ENCODE measurements at places on chromosomes 6 and 20.

DNA sequence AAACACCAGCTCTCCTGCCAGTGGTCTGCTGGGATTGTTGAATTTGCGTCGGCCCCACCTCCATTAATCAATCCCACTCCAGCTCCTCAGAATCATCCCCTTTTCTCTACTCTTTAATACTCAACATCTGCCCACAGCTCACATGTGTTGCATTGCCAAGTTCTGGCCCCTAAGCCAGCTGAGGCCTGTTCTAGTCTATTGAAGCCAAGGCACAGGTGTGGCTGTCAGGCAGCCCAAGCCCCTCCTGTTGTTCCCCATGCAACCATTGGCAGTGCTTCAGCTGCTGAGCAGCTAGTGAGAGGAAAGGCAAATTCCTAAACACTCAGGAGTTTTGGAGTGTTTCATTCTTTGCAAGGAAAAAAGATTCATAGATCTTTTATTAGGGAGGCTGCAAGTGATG, 128.0 kb upstream of the NT5E start:
- no peak for DNase-seq

- DNase-seq = no peak
Observed at GRCh38 chr6:106184629-106185028, 98.5 kb downstream of the PRDM1 start.

DNA sequence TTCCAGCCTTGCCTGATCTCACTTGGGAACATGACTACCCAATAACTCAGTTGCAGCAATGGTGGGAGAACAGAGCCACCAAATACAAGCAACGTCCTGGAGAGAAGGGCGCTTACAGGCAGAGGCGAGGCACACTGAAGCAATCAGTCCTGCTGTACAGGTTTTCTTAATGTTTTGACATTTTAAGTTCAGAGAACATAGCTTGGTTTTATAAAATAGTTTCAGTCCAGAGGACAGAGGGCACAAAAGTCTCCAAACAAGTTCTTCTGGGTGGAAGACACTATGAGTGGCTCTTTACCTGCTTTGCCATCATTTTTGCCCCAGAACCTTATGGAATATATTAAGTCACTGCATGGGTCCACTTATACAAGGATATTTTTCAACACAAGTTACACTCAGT, 103.4 kb upstream of the KCNG1 start:
- DNase-seq = no peak

- DNase-seq = no peak
Observed at GRCh38 chr20:63407928-63408683, 47.0 kb upstream of the CHRNA4 start.

- no peak for DNase-seq
Observed at GRCh38 chr6:104306211-104306610, 553.5 kb downstream of the HACE1 start.

DNA sequence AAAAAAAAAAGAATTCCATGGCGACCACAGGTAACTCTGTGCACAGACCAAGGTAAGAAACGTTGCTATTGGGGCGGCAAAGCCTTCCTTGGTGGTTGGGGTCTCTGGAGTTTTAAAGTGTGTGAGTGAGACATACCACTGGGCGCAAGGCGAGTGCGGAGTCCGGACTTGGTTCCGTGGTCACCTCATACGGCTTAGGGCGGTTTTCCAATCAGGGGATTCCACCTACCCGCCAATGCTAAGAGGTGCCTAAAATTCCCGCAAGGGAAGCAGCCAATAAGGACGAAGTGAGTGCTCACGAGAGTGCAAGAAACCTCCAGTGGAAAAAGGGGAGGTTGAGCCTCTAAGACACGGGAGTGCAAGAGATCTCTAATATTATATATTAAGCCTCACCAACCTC, 68.6 kb upstream of the PRSS16 start:
- no peak for DNase-seq

DNA sequence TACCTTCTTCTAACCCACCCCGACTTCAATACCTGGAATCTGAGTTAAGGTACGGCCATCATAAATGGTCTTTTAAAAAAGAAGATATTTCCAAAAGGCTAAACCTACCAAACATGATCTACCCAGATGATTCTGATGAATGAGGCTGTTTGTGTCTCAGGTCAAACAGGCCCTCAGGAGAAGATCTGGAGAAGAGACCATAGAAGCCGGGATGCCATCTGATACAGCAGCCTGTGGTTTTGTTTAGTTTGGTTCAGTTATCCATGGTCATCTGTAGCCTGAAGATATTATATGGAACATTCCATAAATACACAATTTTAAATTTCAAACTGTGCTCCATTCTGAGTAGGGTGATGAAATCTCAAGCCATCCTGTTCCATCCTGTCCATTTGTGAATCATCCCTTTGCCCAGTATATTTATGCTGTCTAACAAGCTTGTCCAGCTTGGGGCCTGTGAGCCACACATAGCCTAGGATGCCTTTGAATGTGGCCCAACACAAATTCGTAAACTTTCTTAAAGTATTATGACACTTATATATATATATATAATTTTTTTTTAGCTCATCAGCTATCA, 4.0 kb upstream of the CAP2 start:
- DNase-seq = no peak

DNA sequence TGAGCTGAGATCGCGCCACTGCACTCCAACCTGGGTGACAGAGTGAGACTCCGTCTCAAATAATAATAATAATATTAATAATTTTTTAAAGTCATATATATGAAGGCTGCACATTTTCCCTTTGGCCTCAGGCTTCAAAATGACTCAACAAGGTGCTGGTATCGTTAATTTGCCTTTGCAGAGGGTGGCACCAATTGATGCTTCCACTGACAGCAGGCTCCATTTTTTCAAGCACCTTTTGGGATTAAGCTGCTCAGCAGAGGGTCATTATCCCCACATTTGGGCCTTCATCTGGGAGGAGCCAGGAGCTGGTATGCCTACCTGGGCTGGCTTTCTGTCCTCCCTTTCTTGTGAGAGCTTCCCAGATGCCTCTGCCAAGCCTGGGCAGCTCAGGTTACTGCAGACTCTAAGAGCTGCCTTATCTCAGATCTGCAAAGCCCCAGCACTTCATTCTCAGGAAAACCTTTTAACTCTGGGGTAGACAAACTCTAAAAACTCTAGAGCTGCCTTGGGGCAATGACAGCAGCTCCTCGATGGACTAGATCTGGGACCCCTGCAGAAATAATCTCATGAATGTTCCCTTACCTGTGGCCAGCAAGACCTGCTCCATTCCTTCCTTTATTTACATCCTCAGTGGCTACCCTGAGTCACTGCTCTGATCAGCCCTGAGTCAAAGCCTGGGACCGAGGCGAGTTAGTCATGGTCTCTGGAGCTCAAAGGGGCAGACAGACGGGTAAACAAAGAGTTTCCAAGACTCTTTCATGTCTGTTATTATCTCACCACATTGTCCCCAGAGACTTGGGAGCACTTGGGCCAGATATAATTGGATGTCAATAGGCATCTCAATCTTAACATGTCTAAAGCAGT, 80.0 kb upstream of the EYA2 start:
- no peak for DNase-seq

- DNase-seq = no peak
Observed at GRCh38 chr6:106044151-106044550, 42.0 kb upstream of the PRDM1 start.

DNA sequence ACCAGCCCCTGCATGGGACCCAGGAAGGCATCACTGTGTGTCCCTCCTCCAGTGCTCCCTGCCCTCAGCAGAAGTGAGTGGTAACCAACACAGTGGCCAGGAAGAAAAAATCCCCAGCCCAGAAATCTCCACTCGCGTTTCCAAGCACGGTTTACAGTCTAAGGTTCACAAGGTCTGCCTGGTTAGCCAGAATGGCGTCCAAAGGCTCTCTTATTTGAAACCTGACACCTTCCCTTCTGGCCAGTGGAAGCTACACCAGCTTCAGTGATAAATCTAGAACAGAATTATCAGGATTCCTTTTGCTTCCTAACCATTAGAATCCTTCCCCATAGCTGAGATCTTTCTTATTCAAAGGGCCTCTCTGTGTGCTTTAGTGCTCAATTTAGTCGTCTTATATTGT, 9.2 kb downstream of the LY86 start:
- no peak for DNase-seq

- no peak for DNase-seq
Observed at GRCh38 chr20:49951151-49951550, 15.0 kb downstream of the RNF114 start.

DNA sequence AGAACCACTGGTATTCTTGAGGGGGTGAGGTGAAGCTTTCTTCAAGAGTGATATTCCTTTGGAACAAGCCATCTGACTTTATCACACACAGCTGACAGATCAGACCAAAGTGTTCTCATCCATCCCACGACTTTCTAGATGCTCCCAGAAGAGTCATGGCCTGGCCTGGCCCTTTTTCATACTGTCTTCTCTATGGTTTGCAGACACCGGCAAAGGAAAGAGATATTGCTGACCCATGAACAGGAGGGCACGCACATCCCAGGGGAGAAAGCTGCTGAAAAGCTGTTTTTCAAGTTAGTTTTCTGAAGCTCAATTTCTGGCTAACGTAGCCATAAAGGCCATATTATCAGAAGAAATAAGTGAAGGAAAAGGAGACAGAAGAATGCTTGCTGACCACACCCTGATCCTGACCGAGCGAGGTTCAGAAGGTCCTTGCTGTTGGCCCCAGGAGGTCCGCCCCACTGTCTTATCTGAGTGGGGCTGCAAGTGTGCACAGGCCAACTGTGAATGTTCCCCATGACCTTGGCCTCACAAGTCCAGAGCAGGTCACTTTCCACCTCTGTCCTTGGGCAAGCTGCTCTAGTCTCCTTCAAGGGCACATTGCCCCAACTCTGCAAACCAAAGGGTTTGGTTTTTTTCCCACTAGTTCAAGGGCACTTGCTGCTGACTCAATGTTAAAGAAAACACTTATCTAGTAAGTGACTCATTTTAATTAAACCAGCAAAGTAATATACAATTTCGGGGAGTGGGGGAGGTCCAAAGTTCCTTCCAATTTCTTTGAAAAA, 2.0 kb downstream of the ACSS1 start:
- no peak for DNase-seq

DNA sequence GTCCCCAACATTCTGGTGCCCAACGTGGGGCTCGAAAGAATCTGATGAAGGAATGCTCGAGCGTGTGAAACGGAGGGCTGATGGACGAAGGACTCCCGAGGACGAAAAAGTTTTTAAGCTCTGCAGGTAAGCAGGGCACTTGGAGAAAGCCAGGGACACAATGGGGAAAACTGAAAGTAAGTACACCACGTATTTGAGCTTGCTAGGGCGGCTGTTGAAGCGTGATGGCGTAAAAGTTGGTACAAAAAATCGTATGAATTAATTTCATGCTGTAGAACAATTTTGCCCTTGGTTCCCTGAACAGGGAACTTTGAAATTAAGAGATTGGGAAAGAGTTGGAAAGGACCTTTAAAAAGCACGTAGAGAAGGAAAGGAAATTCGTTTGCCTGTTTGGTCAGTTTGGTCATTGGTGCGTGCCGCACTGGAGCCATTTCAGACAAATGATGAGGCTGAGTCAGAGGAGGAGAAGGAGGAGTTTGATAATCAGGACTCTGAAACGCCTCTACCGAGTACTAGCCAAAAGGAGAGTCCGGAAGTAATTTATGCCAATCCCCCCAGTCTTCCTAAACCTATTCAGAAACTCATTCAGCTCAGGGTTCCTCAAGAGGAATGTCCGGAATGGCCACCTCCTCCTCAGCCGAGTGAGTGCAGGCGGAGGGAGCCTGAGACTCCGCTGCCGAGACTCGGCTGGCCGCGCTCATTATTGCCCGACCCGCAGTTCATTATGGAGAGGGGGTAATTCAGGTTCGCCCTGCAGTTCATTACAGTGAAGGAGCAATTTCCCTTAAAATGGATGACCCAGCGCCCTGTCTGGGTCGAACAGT, 59.2 kb upstream of the PRSS16 start:
- no peak for DNase-seq

GRCh38 chr6:33908025-33908424, 104.2 kb upstream of the MLN start:
- DNase-seq = no peak

- DNase-seq = no peak
Observed at GRCh38 chr20:35394271-35394670, 17.5 kb downstream of the UQCC1 start.

All from stimulated activated CD8-positive, alpha-beta memory T cell treated with anti-CD3 and anti-CD28 coated beads, Interleukin-4, amount 100 ng/mL, for 1 hour (primary cell).